ENCODE measurements at places on chromosomes 2 and 18.

DNA sequence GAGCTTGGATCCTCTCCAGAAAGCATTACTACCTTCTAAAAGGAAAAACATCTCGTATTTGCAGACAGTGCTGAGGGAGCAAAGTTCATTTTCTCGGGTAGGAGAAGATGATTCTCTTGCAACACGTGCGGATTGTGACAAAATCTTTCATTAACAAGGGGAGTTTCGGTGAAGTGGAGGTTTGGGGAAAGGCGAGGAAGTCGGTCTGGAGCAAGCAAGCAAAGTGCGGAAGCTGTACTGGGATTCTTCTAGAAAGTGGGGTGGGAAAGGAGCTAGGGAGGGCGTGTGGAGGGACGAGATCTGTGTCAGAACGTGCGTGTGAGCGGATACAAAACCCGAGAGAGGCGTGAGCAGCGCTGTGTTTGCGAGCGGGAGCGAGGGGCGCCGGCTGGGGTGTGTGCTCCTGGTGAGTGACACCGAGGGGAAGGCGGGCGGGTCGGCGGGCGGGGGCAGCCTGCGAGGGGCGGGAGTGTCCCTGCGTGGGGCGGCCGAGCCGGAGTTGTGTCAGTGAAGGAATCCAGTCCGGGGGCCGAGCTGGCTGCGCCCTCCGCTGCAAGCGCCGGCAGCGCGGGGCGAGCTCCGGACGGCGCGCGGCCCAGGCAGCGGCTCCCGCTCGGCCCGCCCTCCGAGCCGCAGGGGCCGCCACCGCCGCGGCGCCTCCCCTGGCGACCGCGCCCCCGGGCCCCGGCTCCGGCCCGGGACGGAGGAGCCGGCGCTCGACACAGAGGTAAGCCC, at the start of gene SPATS2L:
Gene SPATS2L, plus strand, starts transcription at position 498 of the 735 bp plus-strand sequence. CDS start 82,552 bp downstream, outside the sequence.
- DNase-seq: no peak

DNA sequence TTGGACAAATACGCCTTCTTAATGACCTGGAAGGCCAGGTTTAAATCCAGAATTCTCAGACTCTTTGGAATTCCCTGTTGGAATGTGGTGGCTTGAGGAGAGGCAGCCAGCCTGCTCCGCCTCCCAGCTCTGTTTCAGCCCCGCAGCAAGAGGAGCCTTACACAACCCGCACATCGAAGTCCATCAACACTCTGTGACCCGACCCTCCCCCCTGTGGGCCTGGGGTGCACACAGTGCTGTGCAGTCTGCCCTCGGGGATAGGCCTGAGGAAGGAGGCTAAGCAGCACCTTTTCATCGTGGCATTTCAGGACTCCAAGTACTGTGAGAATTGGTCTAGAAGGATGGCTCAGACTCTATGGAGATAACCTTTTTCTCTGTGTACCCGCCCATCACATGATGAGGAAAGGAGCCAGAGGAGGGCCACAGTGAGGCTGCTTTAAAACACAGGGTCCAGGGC, 73.7 kb downstream of the GREB1L start:
- no peak for DNase-seq

GRCh38 chr2:208025037-208025813, at the start of gene PLEKHM3:
Gene PLEKHM3 (minus strand): TSS chr2:208025527. CDS start chr2:208001639, 23,888 bp downstream.
- peak; percentile 42 for DNase-seq

DNA sequence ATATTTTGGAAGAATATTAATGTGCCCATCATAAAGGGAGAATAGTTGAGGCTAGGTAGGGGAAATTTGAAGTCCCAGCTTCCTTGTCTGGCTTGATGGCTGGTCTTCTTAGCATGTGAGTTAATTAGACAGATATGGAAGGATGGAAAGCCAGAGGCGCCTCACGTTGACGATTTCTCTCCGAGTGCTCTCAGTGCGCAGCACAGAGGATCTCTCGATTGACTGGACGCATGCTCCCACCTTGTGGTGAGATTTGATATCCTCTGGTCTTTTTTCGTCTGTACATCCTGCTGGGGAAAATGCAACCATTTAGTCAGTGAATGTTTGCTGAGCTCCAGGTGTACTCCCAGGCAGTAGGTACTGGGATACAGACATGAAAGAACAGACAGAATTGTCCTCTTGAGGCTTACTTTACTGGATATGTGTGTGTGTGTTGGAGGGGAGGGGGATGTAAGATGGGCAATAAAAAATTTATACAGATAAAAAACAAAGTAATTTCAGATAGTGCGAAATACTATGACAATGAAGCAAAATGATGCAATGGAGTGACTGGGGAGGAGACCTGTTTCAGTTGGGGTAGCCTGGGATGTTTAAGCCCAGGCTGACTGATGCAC, 66.9 kb upstream of the ZNG1B start:
- no peak for DNase-seq

DNA sequence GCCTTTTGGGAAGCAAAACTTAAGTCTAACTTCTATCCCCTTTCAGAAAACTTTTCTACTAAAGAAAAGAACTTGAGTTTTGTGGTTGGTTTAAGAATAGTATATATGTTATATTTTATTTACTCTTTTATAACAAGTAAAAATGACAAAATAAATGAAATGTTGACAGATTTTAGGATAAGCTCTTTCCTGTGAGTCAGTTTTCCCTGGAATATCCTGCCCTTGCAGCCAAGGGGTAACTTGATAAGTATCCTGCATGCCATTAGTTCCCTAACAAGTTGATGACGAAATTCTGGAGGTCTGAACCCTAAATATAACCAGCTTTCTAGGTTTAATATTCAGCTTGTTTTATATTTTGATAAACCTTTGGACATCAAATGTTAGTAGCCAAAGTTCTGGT, 7.3 kb upstream of the HTR2B start:
- DNase-seq: no peak

- no peak for DNase-seq
Measured at GRCh38 chr2:236133410-236134012, 34.7 kb downstream of the GBX2 start.

- no peak for DNase-seq
Measured at GRCh38 chr18:26471826-26472225, 76.5 kb downstream of the KCTD1 start.

GRCh38 chr2:67840460-67841068, 222.2 kb downstream of the C1D start:
- DNase-seq: peak; percentile 85

DNA sequence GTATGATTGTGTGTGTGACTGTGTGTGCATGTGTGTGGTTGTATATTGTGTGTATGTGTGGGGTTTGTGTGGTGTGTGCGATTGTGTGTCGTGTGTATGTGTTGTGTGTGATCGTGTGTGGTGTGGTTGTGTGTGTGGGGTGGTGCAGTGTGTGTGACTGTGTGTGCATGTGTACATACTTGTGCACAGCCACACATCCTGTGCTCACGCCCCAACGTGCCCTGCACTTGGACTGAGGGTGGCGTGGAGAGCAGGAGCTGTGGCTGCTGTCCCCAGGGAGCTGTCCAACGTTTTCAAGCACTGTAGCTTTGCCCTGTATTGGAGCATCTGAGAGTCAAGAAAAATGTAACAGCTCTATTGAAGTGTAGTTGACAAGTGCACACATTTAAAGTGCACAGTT, 243.2 kb upstream of the HDAC4 start:
- DNase-seq: no peak

DNA sequence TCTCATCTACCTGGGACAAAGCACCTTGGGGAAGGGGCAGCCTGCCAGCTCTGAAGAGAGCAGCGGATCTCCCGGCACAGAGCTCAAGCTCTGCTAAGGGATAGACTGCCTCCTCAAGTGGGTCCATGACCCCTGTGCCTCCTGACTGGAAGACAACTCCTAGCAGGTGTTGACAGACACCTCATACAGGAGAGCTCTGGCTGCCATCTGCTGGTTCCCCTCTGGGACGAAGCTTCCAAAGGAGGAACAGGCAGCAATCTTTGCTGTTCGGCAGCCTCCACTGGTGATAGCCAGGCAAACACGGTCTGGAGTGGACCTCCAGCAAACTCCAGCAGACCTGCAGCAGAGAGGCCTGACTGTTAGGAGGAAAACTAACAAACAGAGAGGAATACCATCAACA, 549.9 kb upstream of the LRATD1 start:
- no peak for DNase-seq
